ENCODE measurements at places on chromosomes 2 and 18. TPM values are rescaled to one million over a fixed set of nuclear protein-coding genes. Genes with fewer than 3 reads are reported as not detected.

GRCh38 chr18:34153711-34154110, 71.0 kb downstream of the NOL4 start:
- no peak overlapping the region for H3K27ac ChIP-seq
- H3K4me3 ChIP-seq = peak overlapping the region; percentile 2
- peak; percentile 5 for DNase-seq
- no peaks in the 10 kb centered on the region for H3K36me3 ChIP-seq

DNA sequence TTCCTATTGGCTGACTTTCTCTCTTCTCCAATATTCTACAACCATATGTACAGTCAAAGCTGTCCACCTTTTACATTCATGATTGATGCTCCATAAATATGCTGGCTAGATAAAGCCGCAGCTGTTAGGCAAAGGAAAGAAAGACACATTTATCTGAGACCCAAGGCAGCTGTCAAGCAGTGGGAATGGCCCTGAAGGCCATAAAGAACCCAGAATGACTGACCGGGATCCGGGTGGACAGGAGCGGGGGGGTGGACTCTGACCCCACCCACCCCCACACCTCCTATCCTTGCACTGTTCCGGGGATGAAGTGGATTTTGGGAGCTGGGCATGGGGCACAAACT, 116.4 kb downstream of the RTP5 start:
- H3K4me3 ChIP-seq = no peak overlapping the region
- H3K27me3 ChIP-seq = no peaks in the 10 kb centered on the region
- no peaks in the 10 kb centered on the region for H3K4me1 ChIP-seq
- H3K27ac ChIP-seq = no peak overlapping the region
- no peaks in the 10 kb centered on the region for H3K36me3 ChIP-seq

- no peak for DNase-seq
- H3K4me1 ChIP-seq = no peaks in the 10 kb centered on the region
- H3K27ac ChIP-seq = no peak overlapping the region
- H3K27me3 ChIP-seq = no peaks in the 10 kb centered on the region
These were observed 3.3 kb upstream of the MSTN start for GRCh38 chr2:190065839-190066238.

GRCh38 chr2:11947956-11948355, 201.5 kb downstream of the LPIN1 start:
- DNase-seq = no peak
- no peaks in the 10 kb centered on the region for H3K4me1 ChIP-seq
- H3K4me3 ChIP-seq = no peak overlapping the region
- no peaks in the 10 kb centered on the region for H3K36me3 ChIP-seq
- H3K27ac ChIP-seq = no peak overlapping the region
- H3K27me3 ChIP-seq = no peaks in the 10 kb centered on the region

DNA sequence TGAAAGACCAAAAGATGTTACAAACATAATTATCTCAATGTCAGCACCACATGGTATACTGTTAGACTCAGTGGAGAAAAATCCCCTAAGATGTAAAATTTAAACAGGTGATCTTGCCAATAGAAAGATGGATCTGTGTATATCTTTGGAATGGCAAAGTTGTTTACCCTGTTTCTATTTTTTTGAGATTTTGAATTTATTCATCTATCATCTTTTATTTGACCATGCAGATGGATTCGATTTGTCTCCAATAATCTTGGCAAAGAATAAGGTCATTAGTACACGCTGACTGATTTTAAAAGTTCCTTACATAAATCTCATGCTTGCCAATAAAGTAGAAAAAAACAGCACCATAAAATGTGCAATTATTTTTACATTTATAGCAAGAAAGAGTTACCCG, 459.3 kb downstream of the MBD2 start:
- H3K27me3 ChIP-seq = no peaks in the 10 kb centered on the region
- no peak for DNase-seq
- no peak overlapping the region for H3K27ac ChIP-seq
- H3K36me3 ChIP-seq = no peaks in the 10 kb centered on the region
- H3K4me3 ChIP-seq = no peak overlapping the region

The METTL8 gene
- total RNA-seq = 27.7 TPM

GRCh38 chr2:231648579-231649174, 56.0 kb downstream of the TEX44 start:
- DNase-seq = peak; percentile 55
- H3K4me1 ChIP-seq = peaks cover 21% of the 10 kb centered on the region
- no peaks in the 10 kb centered on the region for H3K27me3 ChIP-seq
- H3K36me3 ChIP-seq = no peaks in the 10 kb centered on the region

DNA sequence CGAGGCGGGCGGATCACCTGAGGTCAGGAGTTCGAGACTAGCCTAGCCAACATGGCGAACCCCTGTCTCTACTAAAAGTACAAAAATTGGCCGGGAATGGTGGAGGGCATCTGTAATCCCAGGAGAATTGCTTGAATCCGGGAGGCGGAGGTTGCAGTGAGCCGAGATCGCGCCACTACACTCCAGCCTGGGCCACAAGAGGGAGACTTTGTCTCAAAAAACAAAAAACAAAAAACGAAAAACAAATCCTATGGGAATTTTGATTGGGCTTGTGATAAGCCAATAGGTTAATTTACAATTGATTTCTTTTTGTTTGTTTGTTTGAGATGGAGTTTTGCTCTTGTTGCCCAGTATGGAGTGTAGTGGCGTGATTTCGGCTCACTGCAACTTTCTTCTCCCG, 24.2 kb upstream of the TOGARAM2 start:
- H3K36me3 ChIP-seq = no peaks in the 10 kb centered on the region
- DNase-seq = no peak
- H3K4me3 ChIP-seq = peak overlapping the region; percentile 19
- no peak overlapping the region for H3K27ac ChIP-seq
- peaks cover 16% of the 10 kb centered on the region for H3K4me1 ChIP-seq
- no peaks in the 10 kb centered on the region for H3K27me3 ChIP-seq

DNA sequence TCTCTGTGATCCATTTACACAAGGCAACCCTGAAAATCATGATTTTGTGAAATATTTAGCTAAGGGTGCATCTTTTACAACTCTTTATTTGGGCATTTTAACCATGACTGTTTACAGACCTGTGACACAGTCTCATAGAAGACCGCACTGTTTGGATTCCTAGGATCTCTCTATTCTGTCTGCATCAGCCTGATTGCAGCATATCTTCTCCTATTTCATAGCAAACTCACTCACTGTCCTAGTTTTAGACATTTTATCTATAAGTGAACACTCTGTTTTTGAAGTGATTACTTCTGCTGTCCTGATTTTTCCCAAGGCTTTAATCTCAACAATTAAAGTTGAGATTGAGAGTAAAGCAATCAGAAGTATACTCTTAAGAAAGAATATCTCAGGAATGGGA, 56.2 kb downstream of the CAVIN2 start:
- H3K36me3 ChIP-seq = no peaks in the 10 kb centered on the region
- H3K27ac ChIP-seq = no peak overlapping the region
- no peak for DNase-seq
- no peak overlapping the region for H3K4me3 ChIP-seq

DNA sequence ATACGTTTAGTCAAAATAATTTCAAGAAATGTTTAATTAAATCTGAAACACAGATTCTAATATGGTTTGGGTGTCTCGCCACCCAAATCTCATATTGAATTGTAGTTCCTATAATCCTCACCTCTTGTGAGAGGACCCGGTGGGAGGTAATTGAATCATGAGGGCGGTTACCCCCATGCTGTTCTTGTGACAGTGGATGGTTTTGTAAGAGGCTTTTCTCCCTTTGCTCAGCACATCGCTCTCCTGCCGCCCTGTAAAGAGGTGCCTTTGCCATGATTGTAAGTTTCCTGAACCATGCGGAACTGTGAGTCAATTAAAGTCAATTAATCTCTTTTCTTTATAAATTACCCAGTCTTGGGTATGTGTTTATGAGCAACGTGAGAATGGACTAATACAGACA, 1045.1 kb upstream of the POU3F3 start:
- no peaks in the 10 kb centered on the region for H3K36me3 ChIP-seq
- H3K4me1 ChIP-seq = no peaks in the 10 kb centered on the region
- DNase-seq = no peak

GRCh38 chr2:180577567-180577966, 402.8 kb upstream of the UBE2E3 start:
- H3K36me3 ChIP-seq = no peaks in the 10 kb centered on the region
- no peak for DNase-seq
- no peak overlapping the region for H3K4me3 ChIP-seq
- no peaks in the 10 kb centered on the region for H3K4me1 ChIP-seq
- H3K27me3 ChIP-seq = no peaks in the 10 kb centered on the region
- H3K27ac ChIP-seq = no peak overlapping the region

- H3K4me1 ChIP-seq = peaks cover 12% of the 10 kb centered on the region
- H3K27ac ChIP-seq = peak overlapping the region; percentile 61
- H3K4me3 ChIP-seq = no peak overlapping the region
- no peaks in the 10 kb centered on the region for H3K36me3 ChIP-seq
These were observed 21.4 kb downstream of the TNFRSF11A start for GRCh38 chr18:62346333-62347088.

GRCh38 chr18:59971871-59972428, 72.2 kb downstream of the PMAIP1 start:
- no peak for DNase-seq
- no peaks in the 10 kb centered on the region for H3K4me1 ChIP-seq
- no peaks in the 10 kb centered on the region for H3K36me3 ChIP-seq
- H3K4me3 ChIP-seq = no peak overlapping the region

- no peaks in the 10 kb centered on the region for H3K27me3 ChIP-seq
- peaks cover 6% of the 10 kb centered on the region for H3K4me1 ChIP-seq
- no peak overlapping the region for H3K27ac ChIP-seq
- DNase-seq = no peak
- no peak overlapping the region for H3K4me3 ChIP-seq
- peaks cover 3% of the 10 kb centered on the region for H3K36me3 ChIP-seq
These were observed 3.5 kb upstream of the TRAPPC8 start for GRCh38 chr18:31946305-31947046.

- H3K4me1 ChIP-seq = peaks cover 8% of the 10 kb centered on the region
- H3K4me3 ChIP-seq = no peak overlapping the region
- no peak overlapping the region for H3K27ac ChIP-seq
- H3K27me3 ChIP-seq = no peaks in the 10 kb centered on the region
- 0 out of 2 replicates have a peak, but pooled peaks cover 2% of the 10 kb centered on the region for H3K36me3 ChIP-seq
- no peak for DNase-seq
These were observed 3.5 kb upstream of the ATL2 start for GRCh38 chr2:38380397-38381130.

Data from Panc1 (cell line).